Central memory CD8-positive, alpha-beta T cell (primary cell): ENCODE measurements at places on chromosomes 5 and 9.

GRCh38 chr9:76996700-76997099, 22.8 kb upstream of the FOXB2 start:
- no peak for DNase-seq

- no peak for DNase-seq
Measured at GRCh38 chr5:66769839-66770617, 173.8 kb downstream of the MAST4 start.

GRCh38 chr5:57037355-57037754, 85.4 kb upstream of the MIER3 start:
- DNase-seq = no peak

GRCh38 chr5:109959652-109960051, 269.9 kb downstream of the MAN2A1 start:
- DNase-seq = no peak

DNA sequence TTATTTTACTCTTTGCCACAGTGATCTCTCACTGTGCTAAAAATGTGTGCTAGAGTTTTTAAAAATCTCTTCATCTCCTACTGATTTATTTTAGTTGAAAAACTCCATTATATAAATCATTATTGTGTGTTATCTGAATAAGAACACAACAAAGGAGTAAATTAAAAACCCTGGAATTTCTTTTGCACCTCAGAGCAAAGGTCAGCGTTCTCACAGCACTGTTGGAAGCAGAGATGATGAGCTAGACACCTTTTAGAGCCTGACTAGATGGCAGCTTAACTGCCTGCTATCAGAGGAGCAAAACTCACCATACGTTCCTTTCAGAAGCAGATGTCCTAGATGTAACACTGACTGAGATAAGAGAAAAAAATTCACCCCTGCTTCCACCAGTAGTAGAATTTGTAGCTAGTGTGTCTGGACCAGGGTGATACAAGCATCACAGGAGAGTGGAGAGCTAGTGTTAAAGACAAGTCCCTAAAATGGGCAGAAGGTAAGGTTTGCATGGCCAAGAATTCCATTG, 147.1 kb downstream of the ENTREP1 start:
- DNase-seq = no peak

DNA sequence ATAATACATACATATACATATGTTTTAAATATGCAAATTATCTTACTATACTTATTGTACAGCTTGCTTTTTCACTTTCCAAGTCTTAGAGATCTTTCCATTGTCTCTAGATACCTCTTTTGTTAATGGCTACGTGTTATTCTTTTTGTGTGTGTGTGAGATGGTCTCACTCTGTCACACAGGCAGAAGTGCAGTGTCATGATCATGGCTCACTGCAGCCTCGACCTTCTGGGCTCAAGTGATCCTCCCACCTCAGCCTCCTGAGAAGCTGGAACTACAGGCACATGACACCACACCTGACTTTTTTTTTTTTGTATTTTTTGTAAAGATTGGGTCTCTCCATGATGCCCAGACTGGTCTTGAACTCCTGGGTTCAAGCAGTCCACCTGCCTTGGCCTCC, 2.8 kb downstream of the OSMR start:
- no peak for DNase-seq

DNA sequence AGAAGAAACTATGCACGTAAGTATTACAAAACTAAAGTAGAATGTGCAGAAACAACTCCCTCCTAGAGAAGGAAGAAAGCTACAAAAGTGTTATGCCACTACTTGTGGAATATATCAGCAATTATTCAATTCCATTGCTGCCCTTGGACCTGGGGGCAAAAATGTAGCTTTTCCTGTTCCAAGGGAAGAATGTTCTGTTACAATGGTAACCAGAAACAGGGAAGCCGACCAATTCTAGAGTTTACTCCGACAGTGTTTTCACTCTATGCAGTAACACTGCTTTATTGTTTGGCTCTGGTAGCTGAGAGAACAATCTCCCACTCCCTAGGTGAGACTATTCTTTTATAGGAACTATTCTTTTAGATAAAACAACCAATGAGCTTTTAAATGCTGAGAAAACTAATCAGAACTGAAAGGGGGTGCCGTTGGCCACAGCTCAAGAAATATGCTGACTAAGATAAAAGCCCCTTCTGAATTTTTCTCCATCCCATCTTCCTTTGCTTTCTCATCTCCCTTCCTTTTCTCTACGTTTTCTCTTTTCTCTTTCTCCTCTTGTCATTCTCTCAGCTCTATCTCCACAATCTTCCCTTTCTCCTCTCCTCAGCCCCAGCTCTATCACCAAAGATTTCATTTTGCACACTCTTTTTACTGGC, 54.1 kb downstream of the SLC1A3 start:
- no peak for DNase-seq
